COR-L47 (cell line): ENCODE measurements at places on chromosomes 6 and 20.

GRCh38 chr6:129130106-129130505 is 247.2 kb downstream of the LAMA2 start:
- DNase-seq: no peak

DNA sequence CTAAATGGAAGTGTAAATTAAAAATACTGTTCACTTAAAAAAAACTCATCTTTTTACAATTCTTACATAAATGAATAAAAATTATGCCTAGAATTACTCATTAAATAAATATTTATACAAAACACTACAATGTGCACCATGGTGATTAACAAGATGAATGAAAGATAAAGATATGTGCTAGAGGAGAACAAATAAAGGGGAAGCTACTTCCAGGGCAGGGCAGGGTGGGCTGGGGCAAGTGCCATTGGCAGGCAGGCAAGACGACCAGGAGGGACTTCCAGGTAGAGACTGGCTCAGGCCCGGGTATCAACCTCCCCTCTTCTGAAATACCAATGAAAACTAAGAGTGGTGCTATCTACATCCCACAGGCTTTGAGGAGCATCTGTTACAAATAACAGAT is 20.4 kb downstream of the PREP start:
- DNase-seq: no peak

- no peak for DNase-seq
These were observed 21.1 kb downstream of the GHRH start for GRCh38 chr20:37240337-37241067.

DNA sequence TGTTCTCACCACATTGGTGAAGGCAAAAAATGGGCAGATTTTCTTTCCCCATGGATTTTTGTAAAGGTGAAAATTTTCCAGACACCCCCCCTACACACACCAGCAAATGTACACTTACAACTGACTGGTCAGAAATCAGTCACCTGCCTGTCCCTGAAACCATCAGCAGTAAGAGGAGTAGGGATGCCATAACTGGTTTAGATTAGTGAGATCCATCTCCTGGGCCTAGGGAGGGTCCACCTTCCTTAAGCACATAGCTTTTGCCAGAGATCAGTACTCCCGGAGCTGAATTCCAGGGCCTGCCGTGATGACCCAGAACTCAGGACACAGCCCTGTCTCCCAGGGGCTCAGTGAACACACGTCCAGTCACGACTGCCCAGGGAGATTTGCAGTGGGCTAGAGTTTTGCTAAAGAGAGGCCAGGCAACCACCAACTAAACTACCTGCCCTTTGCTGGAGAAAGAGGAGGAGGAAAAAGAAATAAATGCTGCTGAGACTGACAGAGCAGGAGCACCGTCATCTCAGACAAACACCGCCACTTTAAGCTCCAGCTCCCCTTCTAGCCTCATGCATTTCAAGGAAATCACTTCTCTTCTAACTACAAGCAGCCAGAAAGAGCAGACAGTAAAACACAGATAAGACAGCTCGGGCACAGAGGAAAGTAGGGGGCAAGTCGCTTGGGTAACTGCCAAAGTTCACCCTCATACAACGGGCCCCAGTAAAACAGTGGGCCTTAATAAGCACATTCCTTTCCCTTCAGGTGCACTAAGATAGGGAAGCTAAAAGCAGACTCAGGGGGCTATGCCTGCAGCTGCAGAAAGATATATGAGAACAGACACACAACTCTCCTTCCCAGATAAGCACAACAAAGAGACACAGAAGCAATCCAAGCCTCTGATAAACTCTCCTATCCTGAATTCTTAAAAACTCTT is 82.6 kb upstream of the SPTLC3 start:
- DNase-seq: no peak

- no peak for DNase-seq
These were observed 220.9 kb downstream of the RFPL4B start for GRCh38 chr6:112568066-112568465.

DNA sequence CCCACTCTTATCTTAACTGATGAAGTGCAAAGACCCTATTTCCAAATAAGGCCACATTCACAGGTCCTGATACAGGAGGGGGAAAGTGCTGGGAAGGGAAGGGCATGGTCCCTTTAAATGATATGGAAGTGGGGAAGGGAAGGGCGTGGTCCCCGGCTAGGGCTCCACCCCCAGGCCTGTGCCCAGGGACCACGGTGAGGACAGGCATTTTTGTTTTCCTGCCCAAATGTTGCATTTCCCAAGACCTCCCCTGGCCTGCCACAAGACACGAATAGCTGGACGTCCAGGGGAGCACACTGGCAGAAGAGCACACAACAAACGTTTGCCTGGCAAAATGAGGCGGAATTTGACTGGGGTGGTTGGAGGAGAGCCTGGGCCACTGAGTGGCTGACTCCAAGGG is 16.1 kb upstream of the HFE start:
- no peak for DNase-seq

DNA sequence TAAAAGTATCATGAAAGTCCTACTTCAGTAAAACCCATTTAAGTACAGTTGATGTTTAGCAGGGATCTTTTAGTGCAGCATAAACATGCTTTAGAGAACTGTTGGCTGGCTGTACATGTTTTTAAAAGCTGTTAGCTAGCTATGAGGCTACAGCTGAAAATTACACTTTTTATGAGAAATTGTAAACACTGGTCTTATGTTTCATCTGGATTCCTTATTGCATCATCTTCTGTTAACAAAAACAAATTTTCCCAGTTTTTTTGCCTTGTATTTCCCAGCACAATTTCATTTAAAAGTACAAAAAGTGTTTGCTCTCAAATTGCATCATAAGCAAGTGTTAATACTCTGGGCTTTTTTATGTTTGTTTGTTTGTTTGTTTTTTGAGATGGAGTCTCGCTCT is 18.3 kb upstream of the HLA-E start:
- no peak for DNase-seq

DNA sequence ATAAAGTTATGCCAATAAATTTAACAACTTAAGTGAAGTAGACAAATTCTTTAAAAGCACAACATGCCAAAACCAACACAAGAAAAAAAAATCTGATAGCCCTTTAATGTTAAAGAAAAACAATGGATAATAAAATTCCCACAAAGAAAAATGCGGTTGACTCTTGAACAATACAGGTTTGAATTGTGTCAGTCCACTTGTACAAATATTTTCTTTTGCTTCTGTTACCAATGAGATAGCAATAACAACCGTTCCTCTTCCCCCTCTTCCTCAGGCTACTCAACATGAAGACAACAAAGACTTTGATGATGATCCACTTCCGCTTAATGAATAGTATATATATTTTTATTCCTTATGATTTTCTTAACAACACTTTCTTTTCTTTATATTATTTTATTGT is 283.9 kb upstream of the MAN1A1 start:
- no peak for DNase-seq

GRCh38 chr20:58838174-58838573 is 12.5 kb downstream of the GNAS-AS1 start:
- DNase-seq: no peak

DNA sequence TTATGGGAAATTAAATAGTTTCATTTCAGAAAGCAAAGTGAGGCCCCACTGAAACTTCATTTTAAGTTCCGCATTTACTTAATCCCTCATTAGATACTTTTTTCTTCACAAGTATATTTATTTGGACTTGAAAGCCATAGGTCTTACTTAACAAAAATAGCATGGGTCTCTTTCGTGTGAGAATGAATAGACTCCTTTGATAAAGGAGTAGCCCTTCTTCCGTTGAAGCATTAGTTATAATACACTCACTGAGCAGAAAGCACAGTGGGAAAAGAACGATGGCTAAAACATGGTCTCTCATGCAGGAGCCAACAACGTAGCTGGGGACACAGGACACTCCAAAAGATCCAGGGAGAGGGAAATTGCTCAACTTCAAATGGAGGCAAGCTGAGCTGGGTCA is 130.4 kb downstream of the SLC23A2 start:
- no peak for DNase-seq

- peak; percentile 50 for DNase-seq
These were observed 515.2 kb upstream of the ARID1B start for GRCh38 chr6:156262014-156262413.

DNA sequence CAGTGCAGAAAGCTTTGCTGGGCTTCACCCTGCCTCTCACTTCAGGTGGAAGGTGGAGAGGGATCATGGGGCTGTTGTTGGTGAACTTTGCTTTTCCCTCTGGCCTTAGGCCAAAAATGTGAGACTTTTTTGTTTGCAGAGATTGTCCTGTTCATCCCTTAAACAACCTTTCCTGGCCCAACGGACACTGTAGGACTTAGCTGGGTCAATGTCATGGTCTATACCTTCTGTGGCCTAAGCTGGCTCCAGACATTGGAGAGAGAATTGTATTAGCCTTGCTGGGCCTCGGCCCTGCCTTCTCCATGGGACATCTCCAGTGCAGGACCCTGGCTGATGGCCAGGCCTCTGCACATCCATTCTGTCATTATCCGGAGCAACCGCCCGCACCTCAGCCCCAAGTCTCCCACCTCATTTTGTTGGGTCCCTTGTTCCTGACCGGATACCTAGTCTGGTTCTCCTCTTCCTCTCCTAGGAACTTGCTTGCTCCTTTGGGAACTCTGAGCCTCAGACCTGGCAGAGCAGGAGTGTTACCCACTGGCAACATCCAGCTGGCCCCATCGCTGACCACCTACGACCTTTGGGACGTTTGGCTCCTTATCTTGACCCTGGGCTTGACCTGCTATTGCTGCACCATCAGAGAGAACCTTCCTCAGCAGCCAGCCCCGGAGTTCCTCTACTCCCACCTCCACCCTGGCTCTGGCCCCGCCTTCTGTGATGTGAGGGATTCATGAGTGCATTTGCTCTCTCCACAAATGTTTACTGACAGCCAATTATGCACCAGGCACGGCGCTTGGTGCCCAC is 128.2 kb downstream of the BANF2 start:
- no peak for DNase-seq

- DNase-seq: no peak
These were observed 15.9 kb upstream of the TMEM30A start for GRCh38 chr6:75300531-75300855.

DNA sequence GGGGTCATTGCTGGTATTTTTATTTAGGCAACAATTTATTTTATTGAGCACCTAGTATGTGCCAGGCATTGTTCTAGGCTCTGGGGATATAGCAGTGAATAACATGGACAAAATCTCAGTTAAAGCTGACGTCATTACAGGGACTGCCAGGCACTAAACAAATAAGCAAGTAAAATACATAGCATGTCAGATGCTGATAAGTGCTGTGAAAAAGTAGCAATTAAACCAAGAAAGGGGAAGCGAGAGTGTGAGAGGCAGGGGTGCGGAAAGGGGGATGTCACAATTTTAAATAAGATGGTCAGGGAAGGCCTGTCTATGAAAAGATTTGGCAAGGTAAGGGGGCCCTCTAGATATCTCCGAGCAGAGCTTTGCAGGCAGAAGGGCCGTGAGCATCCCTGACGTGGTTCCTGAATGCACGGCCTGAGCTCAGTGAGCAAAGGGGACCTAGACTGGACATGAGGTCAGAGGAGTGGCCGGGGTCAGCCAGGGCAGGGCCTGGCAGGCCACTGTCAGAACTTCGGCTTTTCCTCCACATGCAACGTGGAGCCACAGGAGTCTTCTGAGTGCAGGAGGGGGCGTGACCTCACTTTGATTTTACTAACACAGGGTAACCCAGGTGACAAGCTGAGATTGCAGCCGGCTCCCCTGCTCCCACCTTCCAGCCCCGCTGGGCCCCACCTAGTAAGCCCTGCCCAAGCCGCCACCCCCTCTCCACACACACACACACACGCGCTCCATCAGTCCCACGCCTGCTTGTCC is 24.2 kb upstream of the SIRPA start:
- no peak for DNase-seq

- DNase-seq: no peak
These were observed 50.0 kb downstream of the CDH26 start for GRCh38 chr20:60008130-60008808.

- DNase-seq: peak; percentile 5
These were observed 22.9 kb downstream of the CNBD2 start for GRCh38 chr20:35991142-35991771.

- DNase-seq: no peak
These were observed 211.7 kb upstream of the PRND start for GRCh38 chr20:4509825-4510522.

DNA sequence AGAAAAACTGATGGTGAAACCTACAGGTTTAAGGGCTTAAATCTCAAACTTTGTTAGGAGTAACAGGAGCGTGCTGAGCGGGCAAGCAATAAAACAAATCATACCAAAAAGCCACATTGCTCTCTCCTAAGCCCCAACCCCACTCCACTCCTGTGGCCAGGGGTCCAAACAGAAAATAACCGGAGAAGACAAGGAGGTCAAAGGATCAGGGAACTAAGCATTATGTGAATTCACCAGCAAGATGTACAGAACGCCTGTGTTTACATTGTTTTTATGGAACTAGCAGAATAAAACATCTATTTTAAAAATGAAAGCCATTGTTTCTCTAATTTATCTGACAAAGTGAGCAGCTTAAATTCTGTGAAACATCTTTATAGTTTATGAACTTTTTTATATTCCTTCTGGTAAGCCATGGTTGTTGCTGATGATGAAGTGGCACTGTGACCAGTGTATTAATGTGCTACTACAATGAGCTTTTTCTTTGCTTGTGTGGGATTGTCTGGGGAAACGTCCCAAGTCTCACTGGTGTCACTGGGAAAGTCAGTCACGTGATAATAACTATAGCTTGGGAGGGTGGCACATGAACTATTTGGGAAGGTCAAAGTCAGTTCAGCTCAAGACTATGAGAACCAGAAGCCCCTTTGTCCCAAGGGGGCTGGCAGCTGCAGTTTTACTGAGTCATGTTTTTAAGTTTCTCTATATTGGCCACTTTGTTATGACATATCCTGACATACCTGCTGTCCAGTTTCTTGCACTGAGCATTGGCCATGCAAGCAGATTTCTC is 9.8 kb downstream of the FAM210B start:
- no peak for DNase-seq

DNA sequence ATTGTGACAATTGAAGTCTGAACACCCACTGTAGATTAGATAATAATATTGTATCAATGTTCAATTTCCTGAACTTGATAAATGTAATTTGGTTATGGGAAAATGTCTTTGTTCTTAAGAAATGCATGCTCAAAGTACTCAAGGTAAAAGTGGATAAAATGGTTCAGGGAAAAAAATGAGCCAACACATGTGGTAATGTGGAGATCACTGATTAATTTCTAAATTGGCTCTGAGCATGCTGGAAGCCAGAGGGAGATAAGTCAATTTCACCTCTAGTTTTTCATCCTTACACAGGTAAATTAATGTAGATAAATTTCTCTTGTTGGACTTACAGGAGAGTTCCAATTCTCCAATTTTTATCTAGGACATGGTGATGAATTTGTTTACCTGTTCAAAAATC is 8.0 kb upstream of the COMMD7 start:
- DNase-seq: no peak

GRCh38 chr6:134177236-134177635 is 124.8 kb upstream of the SLC2A12 start:
- DNase-seq: no peak

GRCh38 chr20:64055893-64056638 is 6.6 kb upstream of the SOX18 start:
- no peak for DNase-seq

- no peak for DNase-seq
These were observed 58.4 kb downstream of the CEP57L1 start for GRCh38 chr6:109153752-109154151.
